Stimulated activated CD4-positive, alpha-beta T cell treated with anti-CD3 and anti-CD28 coated beads, Interleukin-1b, Interleukin-23, amount 100 ng/mL, for 1 hour (primary cell): ENCODE measurements at places on chromosomes 7 and 10.

DNA sequence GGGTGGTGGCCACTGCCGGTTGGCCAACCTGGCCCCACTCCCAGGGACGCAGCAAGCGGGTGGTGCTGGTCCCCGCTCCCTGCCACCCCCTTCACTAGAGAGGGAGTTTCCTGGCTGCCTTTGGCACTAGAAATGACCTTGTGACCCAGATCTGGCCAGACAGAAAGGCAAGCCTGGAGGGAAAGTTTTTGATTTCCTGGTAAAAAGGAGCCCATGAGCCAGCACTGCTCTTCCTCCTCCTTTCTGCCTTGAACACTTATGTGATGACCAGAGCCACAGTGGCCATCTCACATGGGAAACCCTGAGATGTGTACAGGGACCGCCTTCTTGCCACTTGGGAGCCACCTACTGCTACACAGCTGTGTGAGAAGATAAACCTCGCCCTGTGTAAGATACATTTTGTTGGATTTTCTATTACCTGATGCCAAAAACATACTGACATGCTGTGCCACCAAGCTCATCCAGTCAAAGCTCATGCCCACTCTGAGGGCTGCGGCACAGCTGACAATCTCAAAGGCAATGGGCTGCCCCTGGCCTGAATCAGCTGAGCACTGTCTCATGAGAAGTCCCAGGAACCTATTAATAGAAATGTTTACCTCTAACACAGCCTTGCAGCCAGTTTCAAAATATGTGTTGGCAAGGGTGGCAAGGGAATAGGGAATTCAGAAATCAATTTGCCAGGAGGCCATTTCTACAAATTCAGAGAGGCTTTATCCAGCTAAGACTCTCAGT lies 94.0 kb downstream of the CYTH3 start:
- no peak for DNase-seq

- DNase-seq, result no peak
Measured at GRCh38 chr10:124464028-124464965, 2.7 kb downstream of the LHPP start.

GRCh38 chr7:159226011-159226702 lies 81.5 kb upstream of the VIPR2 start:
- no peak for DNase-seq

DNA sequence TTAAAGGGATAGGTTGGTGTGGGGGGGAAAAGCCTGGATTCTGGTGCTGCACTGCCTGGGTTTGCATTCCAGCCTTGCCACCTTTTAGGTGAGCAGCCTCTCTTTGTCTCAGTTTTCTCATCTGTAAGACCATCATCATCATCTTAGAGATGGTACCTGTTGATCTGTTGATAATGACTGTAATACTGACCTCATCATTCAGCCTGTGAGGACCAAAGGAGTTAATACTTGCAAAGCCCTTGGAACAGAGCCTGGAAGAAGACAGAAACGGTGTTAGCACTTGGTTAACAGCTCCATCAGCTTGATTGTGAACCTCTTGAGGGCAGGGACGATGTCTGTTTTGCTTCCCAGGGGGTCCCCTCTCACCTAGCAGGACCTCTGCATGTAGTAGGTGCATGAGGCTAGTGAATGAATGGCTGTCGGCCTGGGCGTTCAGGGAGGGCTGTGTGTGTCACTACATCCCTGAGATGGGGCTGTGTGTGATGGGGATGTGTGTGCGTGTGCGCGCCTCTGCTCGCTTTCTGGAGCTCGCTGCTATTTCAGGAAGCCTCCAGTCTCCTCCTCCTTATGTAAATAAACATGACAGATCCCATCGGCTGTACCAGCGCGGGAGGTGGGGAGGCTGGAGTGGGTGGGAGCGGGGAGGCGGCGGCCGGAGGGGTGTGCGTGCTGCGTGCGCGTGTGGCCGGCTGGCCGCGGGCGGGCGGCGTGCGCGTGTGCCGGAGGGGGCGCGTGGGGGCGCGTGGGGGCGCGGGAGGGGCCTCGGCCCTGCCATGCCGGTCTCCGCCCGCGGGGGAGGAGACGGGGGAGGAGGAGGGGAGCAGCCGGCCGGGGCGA lies 61.2 kb downstream of the NEURL1 start:
- no peak for DNase-seq

GRCh38 chr10:47042199-47042473 lies 130.9 kb downstream of the PTPN20 start:
- DNase-seq, result no peak

- no peak for DNase-seq
Measured at GRCh38 chr7:25720427-25720826, 431.6 kb upstream of the NFE2L3 start.

DNA sequence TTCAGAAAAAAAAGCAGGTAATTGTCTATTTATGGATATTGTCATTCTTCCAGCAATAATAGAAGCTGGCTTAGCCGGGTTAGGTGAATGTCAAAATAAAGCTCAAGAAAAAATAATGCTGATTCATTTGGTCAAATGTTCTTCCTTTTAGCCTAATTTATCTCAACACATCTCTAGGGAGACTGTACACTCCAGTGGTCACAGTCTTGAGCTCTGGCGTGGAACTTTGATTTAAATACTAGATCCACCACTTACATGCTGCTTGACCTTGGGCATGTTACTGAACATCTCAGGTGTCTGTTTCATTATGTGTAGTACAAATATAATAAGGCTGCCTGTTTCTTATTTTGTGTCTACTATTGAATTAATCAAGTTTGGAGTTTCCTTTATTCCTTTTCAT lies 22.0 kb downstream of the PRTFDC1 start:
- no peak for DNase-seq

GRCh38 chr7:3787717-3788264 lies 486.7 kb downstream of the SDK1 start:
- DNase-seq, result no peak

DNA sequence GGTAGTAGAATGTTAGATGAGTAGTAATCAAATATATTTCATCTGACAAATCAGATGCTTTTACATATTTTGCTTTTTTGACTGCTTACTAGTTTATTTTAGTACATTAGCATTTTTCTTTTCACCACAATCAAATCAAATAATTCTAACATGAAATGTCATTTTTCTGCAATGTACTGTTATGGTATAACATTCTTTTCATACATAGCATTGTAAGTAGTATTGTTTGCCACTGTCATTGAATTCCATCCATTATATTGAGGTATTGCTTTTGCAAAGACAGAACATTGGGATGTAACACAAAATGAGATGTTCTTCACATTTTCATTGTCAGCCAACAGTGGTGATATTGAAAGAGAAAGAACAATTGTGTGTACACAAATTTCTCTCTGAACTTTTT lies 107.4 kb downstream of the TRIL start:
- no peak for DNase-seq

- DNase-seq, result no peak
Measured at GRCh38 chr7:30225863-30226613, 58.4 kb upstream of the ZNRF2 start.

- no peak for DNase-seq
Measured at GRCh38 chr7:43179393-43179792, 66.9 kb downstream of the HECW1 start.

- no peak for DNase-seq
Measured at GRCh38 chr7:15159261-15159660, 256.7 kb upstream of the DGKB start.

GRCh38 chr10:43135656-43136055 lies 2.6 kb upstream of the CSGALNACT2 start:
- no peak for DNase-seq

DNA sequence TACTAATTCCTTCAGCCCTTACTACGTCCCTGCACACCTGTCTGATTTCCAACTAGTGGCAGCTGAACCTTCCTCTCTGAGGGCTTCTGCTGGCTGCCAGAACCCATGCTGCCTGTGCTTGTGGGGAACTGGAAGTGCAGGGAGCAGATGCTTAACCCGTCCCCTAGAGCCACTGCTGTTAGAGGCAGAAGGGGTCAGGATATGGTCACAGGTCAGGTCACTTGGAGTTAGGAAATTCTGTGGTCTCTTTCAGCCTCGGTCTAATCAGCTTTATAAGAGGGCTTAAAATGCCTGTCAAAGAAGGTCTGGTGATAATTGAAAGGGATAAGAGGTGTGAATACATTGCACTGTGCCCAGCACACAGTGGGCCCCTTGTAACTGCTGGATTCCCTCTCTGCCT lies 82.0 kb downstream of the PLPP4 start:
- no peak for DNase-seq

DNA sequence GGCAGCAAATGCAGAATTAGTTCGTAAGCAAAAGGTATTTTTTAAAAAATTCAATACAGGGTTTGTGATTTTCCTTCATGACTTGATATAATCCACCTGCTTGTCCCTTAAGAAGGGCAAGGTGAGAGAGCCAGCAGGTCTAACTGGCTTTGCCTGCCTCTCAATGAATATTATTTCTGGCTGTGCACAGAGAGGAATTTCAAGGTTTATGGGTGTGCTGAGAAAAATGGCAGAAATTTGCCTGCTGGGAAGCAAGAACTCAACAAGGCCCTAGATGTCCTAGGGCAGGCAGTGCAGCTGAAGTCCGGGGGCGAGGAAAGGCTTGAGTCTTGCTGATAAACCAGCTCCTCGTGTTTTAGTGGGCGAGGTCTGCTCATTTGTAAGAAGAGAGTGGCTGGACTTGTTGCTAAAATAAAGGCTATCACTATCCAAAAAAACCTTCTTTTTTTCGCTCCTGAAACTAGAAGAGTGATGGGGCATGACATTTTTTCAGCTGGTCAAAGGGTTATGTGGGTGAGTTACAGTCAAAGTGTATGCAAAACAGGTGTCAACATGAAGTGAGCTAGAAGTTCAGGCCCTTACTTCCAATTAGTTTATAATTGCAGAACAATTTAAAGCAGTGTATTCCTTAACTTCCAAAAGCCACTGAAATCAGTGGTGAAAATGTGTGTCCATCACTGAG lies 385.8 kb upstream of the KLF6 start:
- DNase-seq, result no peak

GRCh38 chr10:62250594-62251198 lies 17.9 kb downstream of the RTKN2 start:
- no peak for DNase-seq

GRCh38 chr10:133166828-133167692 lies 7.0 kb downstream of the KNDC1 start:
- DNase-seq, result no peak

GRCh38 chr10:44864051-44864450 lies 47.1 kb upstream of the TMEM72 start:
- no peak for DNase-seq

GRCh38 chr7:101814991-101815825 lies 2.2 kb upstream of the CUX1 start:
- DNase-seq, result peak; percentile 36

DNA sequence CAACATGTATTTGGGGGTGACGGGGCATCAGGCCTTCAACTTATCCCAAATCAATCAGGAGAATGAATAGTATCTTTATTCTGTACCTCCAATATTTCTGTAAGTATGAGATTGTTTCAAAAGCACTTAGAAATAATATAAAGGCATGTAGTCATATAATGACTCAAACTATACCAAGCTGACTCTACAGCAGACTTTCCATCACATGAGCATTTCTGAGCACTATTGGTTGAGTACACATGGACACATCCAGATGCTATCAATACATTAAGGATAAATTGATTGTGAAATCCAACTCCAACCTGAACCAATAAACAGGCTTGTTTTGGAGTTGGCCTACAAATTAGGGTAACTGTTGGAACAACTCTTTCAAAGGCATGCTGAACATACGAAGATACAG lies 229.4 kb downstream of the SFMBT2 start:
- DNase-seq, result no peak

GRCh38 chr7:124457841-124458240 lies 307.8 kb downstream of the GPR37 start:
- no peak for DNase-seq
